ENCODE measurements at places on chromosomes 13 and 19.

DNA sequence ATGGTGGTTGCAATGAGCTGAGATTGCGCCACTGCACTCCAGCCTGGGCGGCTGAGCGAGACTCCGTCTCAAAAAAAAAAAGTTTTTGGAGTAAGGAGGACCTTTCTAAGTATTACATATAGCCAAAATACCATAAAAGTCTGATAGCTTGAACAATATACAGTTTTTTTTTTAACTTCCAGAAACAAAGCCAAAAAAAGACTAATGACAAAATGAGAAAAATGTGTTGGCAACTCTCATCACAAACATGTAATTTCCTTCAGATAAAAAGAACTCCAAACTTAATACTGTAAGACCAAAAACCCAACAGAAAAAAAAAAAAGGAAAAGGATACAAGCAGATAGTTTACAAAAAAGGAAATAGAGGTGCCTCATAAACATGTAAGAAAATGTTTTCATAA lies 68.2 kb upstream of the MED4 start:
- H3K27me3 ChIP-seq: no peaks in the 10 kb centered on the region
- no peaks in the 10 kb centered on the region for H3K4me1 ChIP-seq
- H3K36me3 ChIP-seq: no peaks in the 10 kb centered on the region
- H3K27ac ChIP-seq: no peak overlapping the region

- peak overlapping the region; percentile 89 for H3K27ac ChIP-seq
- H3K36me3 ChIP-seq: peaks cover 1% of the 10 kb centered on the region
- peak overlapping the region; percentile 19 for H3K4me3 ChIP-seq
- H3K27me3 ChIP-seq: no peaks in the 10 kb centered on the region
- H3K4me1 ChIP-seq: peaks cover 71% of the 10 kb centered on the region
- peak; percentile 96 for DNase-seq
Observed at GRCh38 chr19:18020212-18021085, 12.5 kb downstream of the ARRDC2 start.

- DNase-seq: no peak
- H3K4me3 ChIP-seq: no peak overlapping the region
- H3K27ac ChIP-seq: no peak overlapping the region
- no peaks in the 10 kb centered on the region for H3K27me3 ChIP-seq
Observed at GRCh38 chr13:33259296-33259695, 26.3 kb downstream of the STARD13 start.

- no peaks in the 10 kb centered on the region for H3K4me1 ChIP-seq
- no peaks in the 10 kb centered on the region for H3K36me3 ChIP-seq
- no peaks in the 10 kb centered on the region for H3K27me3 ChIP-seq
- no peak overlapping the region for H3K27ac ChIP-seq
Observed at GRCh38 chr19:28034936-28035335, 1178.0 kb downstream of the UQCRFS1 start.

DNA sequence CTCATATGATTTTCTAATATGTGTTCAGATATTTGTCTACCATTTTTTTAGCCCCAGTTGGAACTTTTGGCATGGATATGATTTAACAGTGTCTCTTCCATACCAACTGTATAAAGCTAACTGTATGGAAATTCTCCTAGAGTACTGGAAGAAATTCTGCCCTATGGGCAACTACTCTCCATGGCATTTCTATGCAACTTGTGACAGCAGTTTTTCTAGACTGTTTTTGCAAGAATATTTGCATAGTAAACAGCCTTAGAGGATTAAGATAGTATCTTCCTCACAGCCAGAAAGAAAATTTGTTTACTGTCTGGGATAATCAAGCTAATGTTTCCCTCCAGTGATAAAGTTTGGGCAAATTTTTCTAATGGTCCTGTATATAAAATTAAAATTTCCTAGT lies 119.9 kb upstream of the PCDH17 start:
- H3K27me3 ChIP-seq: no peaks in the 10 kb centered on the region
- no peaks in the 10 kb centered on the region for H3K4me1 ChIP-seq
- no peak overlapping the region for H3K27ac ChIP-seq

GRCh38 chr13:42266473-42266872 lies 5.5 kb upstream of the AKAP11 start:
- no peak overlapping the region for H3K4me3 ChIP-seq
- no peak overlapping the region for H3K27ac ChIP-seq
- H3K4me1 ChIP-seq: no peaks in the 10 kb centered on the region
- no peak for DNase-seq
- H3K36me3 ChIP-seq: no peaks in the 10 kb centered on the region

DNA sequence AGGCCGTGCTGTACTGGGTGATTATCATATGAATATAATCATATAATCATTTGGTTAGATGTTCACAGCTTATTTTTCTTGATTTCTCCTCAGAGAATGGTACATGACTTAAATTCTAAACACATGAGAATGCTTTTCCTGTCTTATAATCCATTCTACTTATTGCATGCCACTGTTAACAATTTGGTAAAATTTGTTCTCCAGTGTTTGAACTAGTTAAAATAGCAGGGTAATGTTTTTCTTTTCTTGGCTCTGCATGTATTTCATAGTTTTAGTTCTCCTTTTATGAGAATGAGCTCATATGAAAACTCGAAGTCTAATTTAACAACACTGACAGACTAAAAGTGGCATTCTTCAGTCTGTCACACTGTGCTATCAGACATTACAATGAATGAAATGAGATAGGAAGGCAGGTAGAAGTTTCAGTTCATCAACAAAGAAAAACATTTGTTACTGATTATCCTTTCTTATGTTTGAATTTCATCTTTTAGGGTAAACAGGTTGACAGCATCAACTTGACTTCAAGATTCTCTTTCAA lies 10.2 kb downstream of the SPRYD7 start:
- H3K27me3 ChIP-seq: no peaks in the 10 kb centered on the region
- H3K36me3 ChIP-seq: peaks cover 38% of the 10 kb centered on the region
- DNase-seq: no peak
- no peak overlapping the region for H3K4me3 ChIP-seq
- no peak overlapping the region for H3K27ac ChIP-seq

DNA sequence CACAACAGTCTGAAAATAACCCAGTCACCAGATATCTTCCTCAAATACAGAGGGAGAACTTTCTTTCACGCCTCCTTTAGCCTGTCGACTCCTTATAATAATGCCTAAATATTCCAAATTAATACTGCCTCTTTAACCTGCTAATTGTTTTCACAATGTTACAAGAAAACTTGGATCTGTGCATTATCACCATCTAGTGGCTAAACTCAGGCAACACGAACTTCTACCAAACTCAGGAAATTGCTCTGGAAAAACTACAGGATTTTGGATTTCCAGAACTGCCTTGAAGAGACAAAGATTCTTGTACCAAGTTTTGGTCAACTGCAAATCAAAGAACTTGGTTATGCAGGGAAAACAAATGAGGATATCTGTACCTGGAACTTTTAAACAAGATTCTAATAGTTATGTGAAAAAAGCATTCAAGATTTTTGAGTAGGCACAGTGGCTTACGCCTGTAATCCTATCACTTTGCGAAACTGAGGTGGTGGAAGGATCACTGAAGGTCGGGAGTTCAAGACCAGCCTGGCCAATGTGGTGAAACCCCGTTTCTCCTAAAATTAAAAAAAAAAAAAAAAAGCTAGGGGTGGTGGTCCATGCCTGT lies 10.8 kb downstream of the CLN5 start:
- H3K36me3 ChIP-seq: peaks cover 26% of the 10 kb centered on the region
- no peaks in the 10 kb centered on the region for H3K27me3 ChIP-seq
- DNase-seq: no peak
- peak overlapping the region; percentile 10 for H3K27ac ChIP-seq

- no peaks in the 10 kb centered on the region for H3K36me3 ChIP-seq
- H3K4me1 ChIP-seq: no peaks in the 10 kb centered on the region
- no peak for DNase-seq
- H3K27ac ChIP-seq: no peak overlapping the region
Observed at GRCh38 chr19:9953802-9954542, 17.7 kb upstream of the OLFM2 start.

- H3K27me3 ChIP-seq: no peaks in the 10 kb centered on the region
- no peak overlapping the region for H3K4me3 ChIP-seq
- H3K36me3 ChIP-seq: no peaks in the 10 kb centered on the region
Observed at GRCh38 chr13:108902405-108903155, 273.2 kb downstream of the MYO16 start.

All from ascending aorta (tissue), 2 donors.